Inflammatory macrophage treated with lipopolysaccharide for 1 hour (primary cell): ENCODE measurements at places on chromosomes 6 and 20.

GRCh38 chr6:140264431-140264830 lies 890.0 kb upstream of the CITED2 start:
- DNase-seq: no peak

DNA sequence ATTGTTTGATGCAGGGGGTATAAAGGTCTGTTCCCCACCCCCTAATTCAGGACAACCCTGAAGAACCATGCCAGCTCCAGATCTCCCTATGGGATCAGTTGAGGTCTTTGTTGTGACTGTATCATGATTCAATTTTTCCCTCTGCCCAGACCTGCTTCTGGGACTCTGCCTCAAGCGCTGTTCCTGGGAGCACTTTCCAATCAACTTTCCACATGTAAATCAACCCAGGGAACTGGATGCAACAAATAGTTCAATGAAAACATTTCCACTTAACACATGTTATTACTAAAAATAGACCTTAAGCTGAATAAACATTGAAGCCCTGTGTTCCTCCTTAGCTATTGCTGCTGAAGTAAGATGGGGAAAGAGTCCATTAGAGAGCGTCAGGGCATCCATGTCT lies 139.5 kb downstream of the C6orf58 start:
- DNase-seq: no peak

DNA sequence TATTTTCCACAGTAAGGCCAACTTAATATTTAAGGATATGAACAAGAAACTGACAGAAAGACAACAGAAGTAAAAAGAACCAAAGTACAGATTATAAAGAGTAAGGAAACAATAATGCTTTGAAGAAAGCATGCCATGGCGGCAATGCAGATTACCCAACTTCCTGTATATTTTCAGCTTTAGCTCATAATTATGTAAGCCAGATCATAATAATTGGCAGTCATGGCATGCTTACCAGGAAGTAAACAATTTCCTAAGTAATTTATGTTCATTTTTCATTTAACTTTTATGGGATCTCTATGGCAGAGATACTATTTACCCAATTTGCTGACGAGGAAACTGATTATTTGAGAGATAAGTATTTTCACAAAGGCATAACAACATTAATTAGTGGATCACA lies 988.7 kb downstream of the HACE1 start:
- no peak for DNase-seq

GRCh38 chr20:47271046-47271615 lies 85.4 kb downstream of the ZMYND8 start:
- no peak for DNase-seq

GRCh38 chr20:38769376-38770295 lies 21.4 kb downstream of the ACTR5 start:
- no peak for DNase-seq
